ENCODE measurements at places on chromosomes 6 and 20.

- no peak for DNase-seq
Observed at GRCh38 chr6:14083751-14084150, 33.8 kb upstream of the CD83 start.

GRCh38 chr6:2725999-2726567 lies 24.6 kb downstream of the MYLK4 start:
- DNase-seq, result no peak

GRCh38 chr6:169867751-169868191 lies 116.3 kb downstream of the ERMARD start:
- DNase-seq, result no peak

- DNase-seq, result no peak
Observed at GRCh38 chr6:42443312-42444060, 8.2 kb downstream of the TRERF1 start.

DNA sequence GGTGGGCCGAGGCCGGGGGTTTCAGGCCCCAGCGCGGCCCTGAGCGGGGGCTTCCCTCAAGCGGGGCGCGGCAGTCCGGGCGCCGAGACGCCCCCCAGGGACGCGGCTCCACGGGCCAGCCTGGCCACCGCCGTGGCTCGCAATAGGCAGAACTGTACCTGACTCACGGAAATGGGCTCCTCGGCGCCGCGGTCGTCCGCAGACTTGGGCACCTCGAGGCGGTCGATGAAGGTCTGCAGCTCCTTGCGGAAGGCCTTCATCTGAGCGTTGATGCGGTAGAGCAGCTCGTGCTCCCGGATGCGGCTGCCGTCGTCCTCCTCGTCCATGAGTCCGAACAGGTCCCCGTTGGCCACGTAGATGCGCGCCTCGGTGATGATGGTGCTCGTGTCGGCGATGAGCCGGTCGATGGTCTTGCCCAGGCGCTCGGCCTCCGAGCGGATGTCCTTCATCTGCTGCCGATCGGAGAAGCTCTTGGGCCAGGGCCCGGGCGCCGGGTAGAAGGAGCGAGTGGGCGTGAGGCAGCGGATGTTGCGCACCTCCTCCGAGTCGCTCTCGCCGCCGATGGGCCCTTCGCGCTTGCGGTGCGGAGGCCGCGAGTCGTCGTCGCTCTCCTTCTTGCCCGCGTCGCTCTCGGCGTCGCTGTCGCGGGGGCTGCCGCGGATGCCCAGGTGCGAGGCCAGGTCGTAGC lies 16.1 kb upstream of the KIAA0408 start:
- no peak for DNase-seq

- no peak for DNase-seq
Observed at GRCh38 chr20:15235471-15236198, 898.2 kb upstream of the FLRT3 start.

DNA sequence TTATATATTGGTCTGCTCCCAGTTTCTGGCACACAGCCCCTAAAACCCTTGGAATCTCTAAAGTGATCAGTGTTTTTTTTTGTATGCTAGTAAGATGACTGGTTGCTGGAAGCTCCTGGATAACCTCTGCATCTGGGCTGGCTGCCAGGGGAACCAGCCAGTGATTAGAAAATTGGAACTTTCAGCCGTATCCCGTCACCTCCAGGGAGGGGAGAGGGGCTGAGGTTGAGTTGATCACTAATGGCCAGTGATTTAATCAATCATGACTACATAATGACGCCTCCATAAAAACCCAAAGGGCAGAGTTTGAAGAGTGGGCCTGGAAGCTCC lies 48.0 kb upstream of the NOP56 start:
- DNase-seq, result no peak

DNA sequence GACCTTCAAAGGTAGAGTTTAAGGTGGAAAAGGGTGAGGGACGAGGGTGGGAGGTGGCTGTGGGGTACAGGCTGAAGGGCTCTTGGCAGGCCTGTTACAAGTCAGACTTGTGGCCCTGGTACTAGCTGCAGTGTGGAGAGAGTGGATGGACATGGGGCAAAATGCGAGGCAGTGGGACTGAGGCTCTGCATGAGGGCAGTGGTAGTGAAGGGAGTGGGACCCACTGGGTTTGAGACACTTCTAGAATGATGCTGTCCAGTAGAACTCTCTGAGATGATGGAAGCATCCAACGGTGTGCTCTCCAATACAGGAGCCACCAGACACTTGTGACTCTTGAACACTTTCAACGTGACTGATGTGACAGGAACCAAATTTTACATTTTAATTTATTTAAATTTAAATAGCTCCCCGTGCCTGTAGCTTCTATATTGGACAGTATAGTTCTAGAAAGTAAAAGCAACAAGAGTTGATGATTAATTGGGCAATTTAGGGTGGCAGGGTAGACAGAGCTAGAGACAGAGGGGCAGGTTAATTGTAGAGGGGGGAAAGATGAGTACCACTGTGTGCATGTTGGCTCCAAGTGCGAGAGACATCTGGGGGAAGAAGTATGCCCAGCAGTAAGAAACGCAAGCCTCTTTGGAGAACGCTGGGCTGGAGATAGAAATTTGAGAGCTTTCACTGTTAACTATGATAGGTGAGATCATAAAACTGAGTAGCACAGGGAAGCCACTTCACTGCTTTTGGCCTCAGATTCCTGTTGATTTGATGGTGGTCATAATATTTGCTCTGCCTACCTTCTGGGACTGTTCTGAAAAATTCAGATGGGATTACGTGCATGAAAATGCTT lies 77.5 kb downstream of the TXNDC5 start:
- DNase-seq, result no peak

DNA sequence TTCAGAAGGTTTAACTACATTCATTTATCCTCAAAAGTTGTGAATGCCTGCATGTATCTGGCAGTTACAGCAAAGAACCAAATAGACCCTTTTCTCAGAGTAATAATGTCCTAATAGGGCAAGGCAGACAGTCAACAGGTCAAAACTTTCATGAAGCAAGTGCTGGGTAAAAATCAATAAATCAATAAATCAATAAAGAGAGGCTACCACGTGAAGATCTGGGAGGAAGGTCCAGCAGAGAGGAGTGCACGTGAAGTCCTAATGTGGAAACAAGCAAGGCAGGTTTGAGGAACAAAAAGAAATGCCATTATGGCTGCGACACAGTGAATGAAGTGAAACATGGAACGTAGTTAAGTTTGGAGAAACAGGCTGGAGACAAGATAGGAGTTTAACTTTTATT lies 36.3 kb upstream of the C6orf118 start:
- no peak for DNase-seq
